ENCODE measurements at places on chromosomes 2 and 18.

GRCh38 chr18:79405781-79406575 is 10.2 kb downstream of the NFATC1 start:
- peak; percentile 70 for DNase-seq

DNA sequence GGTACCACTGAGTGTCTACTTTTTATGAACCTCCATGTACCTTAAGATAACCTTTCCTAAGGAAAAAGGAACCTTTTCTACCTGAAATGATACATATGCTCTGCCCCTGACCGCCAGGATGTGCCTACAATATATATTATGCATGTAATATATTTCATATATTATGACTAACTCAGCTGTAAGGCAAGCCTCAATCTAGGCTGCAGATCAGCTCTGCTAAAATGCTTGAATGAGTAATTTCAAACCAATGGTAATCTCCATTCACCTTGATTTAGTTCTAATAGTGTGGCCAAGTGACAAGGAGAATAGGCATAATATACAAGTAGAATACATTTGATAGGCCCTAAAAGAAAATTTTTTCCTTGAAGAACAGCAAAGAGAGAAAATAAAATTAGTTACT is 101.8 kb downstream of the DPP4 start:
- no peak for DNase-seq

GRCh38 chr2:157182834-157183396 is 74.6 kb upstream of the GALNT5 start:
- no peak for DNase-seq

GRCh38 chr18:63150942-63151421 is 168.6 kb downstream of the BCL2 start:
- peak; percentile 82 for DNase-seq

DNA sequence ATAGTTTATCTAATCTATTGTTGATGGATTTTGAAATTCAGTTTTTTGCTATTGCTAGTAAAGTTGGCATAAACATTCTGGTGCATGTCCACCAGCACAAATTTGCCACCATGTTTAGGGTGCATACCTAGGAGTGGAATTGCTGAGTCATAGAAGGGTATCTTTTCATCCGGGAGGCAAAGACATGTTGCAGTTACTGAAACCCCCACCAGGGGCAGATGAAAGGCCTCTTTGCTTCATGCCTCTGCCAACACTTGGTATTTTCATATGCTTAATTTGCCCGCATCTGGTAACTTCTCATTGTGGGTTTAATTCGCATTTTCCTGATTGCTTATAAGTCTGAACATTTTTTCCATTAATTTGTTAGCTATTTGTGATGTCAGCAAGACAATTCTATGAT is 8.2 kb downstream of the DCC start:
- DNase-seq = peak; percentile 33

DNA sequence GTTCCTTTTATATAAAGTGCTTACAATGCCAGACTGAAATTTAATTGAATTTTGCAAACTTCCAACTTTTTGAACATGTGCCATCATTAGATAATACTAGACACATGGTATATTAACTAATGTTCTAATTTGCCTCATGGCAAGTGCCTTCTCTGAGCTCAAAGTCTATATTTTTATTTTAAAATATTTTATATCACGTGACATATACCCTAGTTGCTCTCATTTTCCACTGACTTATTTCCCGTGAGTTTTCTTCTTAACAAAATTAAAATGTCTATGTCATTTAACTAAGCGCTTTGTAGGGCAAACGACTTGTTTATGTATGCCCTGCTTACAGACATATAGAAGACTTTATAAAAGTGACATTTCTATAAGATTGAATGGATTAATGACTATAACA is 509.6 kb upstream of the SYT4 start:
- no peak for DNase-seq

GRCh38 chr2:235105821-235106359 is 154.1 kb downstream of the SH3BP4 start:
- no peak for DNase-seq

GRCh38 chr18:1578505-1578904 is 673.8 kb downstream of the ADCYAP1 start:
- DNase-seq = no peak

DNA sequence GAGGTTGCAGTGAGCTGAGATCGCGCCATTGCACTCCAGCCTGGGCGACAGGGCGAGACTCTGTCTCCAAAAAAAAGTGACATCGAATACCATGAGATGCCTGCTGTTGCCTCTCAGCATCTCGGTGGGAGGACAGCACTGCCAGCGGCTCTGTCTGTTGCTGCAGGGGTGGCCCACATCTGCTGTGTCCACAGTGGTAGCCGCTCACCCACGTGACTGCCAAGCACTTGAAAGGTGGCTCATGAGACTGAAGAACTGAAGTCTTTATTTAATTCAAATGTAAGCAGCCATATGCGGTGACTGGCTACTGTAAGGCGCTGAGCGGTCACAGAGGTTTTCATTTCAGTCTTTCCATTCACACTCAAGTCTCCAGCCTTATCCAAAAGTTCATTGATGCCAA is 25.8 kb downstream of the IMPA2 start:
- no peak for DNase-seq
